GM03348 (cell line): ENCODE measurements at places on chromosomes 4 and X.
A peak's percentile ranks its signal among the peaks of the same experiment; 100 is the strongest.

- no peak for DNase-seq
Measured at GRCh38 chrX:13082206-13083065, 38.0 kb upstream of the FAM9C start.

GRCh38 chrX:57519578-57520118 is 72.2 kb upstream of the ZXDB start:
- DNase-seq: no peak

- no peak for DNase-seq
Measured at GRCh38 chr4:139175646-139176301, 1.2 kb downstream of the ELF2 start.

- no peak for DNase-seq
Measured at GRCh38 chr4:71171592-71171991, 167.2 kb upstream of the SLC4A4 start.

DNA sequence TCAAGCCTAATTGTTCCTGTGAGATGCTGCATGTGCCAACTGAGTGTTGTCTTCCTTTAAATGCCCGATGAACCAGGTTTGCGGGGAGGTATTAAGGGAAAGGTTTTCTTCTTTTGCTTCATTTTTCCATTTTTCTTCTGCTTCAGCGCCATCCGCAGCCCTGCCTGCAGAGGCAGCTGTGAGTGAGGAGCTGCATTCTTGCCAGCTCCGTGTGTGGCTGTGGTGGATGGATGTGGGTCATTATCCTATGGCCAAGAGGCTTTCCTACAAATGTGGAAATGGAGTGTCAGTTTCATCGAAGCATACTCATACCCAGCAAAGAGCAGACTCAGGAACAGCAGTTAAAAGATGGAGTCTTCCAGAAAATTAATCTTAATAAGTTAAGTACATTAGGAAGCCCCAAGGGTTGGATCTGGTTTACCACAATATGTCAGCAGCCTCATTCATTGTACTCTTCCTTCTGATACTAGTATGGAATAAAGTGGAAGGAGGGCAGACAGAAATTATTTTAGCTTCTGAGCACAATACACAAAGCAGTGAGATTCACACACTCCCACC is 37.6 kb downstream of the TNIP3 start:
- DNase-seq: no peak

DNA sequence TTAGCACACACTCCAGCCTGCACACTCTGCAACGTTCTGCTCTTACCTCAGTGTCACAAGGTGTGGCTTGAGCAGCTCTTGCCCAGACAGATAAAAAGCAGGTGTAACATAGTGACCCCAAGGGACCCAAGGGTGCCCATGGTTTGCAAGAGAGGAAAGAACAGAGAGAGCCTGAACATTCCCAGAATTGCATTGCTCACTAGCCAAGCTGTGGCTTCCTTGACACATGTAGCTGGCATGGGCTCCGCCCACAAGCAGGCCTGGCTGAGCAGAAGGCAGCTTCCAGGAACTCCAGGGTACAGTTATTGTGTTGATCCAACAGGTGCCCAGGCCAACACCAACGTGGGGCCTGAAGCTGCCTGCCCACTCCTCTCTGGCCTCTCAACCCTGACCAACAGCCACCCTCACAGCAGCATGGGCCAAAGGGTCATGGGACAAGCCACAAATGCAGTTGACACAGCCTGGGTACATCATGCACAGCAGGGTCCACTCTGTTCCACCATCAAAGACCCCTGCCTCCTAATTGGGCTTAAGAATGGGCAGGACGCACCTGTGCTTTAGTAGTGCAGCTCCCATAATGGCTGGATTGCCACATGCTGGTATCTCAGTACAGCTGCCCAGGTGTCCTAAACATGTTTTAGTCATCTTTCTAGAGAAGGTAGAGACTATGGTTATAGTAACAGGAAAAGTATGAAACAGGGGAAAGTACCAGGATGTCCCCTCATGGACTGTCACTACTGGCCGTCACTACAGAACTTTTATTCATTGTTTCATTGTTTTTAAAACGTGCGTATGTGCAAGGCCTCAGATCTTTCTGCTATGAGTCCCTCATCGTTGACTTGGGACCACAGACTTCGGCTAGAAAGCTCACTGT is 73.7 kb upstream of the ACSL1 start:
- DNase-seq: peak; percentile 47

- peak; percentile 31 for DNase-seq
Measured at GRCh38 chrX:76279007-76279406, 106.1 kb downstream of the PBDC1 start.

GRCh38 chr4:62448911-62449310 is 1248.8 kb downstream of the ADGRL3 start:
- no peak for DNase-seq

GRCh38 chr4:152921284-152921683 is 14.8 kb upstream of the FHDC1 start:
- DNase-seq: no peak

DNA sequence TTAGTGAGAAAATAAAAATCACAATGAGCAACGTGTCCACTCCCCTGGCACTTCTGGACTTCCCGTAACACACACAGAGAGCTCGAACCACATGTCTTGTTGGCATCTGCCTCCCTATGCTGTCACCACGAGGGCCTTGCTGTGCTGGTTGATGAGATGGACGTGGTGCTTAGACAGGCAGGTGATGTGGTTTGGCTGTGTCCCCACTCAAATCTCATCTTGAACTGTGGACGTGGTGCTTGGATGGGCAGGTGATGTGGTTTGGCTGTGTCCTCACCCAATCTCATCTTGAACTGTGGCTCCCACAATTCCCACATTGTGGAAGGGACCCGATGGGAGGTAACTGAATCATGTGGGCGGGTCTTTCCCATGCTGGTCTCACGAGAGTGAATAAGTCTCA is 40.0 kb downstream of the FGFRL1 start:
- DNase-seq: no peak

DNA sequence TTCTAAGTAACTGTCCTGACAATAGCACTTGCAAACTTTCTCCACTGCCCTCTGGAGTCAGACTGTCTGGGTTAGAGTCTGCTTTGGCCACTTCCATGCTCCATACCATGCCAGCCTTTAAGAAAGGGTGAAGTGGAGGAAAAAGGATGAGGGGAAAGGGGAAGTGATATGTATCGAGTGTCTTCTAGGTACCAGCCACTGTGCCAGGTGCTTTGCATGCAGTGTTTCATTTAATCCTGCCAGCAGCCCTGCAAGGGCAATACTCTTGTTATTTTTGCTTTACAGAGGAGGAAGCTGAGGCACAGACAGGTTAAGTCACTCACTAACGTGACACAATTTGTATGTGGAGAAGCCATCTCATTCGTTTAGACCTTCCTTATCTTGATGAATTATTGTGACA is 55.6 kb downstream of the RTL9 start:
- no peak for DNase-seq

DNA sequence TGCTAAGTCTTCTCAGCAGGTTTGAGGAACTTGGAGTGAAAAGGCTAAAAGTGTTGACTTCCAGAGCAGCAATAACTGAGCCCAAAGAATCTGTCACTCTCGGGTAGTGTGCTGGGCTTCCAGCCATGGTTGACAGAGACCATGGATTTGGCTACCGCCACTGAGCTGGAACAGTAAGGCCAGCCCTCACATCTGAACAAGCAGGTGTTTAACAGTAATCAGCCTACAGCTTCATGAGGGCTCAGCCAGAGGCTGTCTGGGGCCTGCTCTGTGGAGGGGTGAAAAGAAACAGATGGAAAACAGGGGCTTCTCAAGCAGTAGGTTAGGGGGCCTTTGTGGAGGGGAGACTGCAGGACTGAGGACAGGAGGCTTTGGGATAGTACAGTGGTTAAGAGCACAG is 14.9 kb downstream of the RASL11B start:
- no peak for DNase-seq

DNA sequence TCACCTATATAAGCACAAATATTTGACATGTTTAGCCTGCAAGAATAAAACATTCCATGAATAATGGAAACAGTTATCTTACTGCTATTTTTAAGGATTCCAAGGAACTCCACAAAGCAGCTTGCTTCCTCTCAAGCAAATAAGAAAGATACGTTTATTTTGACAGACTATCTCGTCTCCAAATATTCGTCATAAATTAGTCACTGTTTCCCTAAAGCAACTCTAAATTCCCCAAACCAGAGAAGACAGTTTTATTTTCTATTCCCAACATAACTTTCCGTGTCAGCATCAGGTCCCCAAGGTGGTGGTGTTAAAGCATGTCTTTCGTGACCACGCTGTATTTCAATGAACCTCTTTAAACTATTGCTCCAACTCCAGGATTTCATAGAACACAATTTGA is 24.3 kb upstream of the DKK2 start:
- no peak for DNase-seq

DNA sequence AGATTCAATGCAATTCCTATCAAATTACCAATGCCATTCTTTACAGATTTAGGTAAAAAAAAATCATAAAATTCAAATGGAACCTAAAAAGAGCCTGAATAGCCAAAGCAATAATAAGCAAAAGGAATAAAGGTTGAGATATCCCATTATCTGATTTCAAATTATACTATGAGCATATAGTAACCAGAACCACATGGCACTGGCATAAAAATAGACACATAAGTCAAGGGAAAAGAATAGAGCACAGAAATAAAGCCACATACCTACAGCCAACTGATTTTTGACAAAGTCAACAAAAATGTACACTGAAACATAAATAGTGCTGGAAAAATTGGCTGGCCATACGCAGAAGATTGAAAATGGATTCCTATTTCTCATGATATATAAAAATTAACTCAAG is 853.7 kb downstream of the FAT4 start:
- DNase-seq: no peak

- no peak for DNase-seq
Measured at GRCh38 chr4:17546222-17546621, 30.8 kb upstream of the LAP3 start.

GRCh38 chrX:13786048-13786447 is 30.8 kb downstream of the GPM6B start:
- no peak for DNase-seq

DNA sequence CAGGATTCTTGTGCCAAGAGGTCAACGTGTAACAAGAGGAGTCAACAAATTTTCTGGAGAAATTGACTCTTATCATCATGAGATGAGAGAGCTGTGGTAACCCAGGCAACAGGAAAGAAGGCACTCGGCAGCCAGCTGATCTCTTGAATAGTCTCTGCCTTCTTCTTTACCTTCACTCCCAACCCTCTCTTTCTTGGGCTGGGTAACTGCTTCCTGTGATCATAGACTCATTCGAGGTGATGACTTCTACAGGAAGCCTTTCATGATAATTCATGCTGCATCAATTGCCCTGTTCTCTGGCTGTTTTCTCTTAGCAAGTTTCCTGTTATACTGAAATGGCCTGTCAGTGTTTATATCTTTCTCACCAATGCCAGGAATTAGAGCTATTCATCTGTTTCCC is 70.8 kb upstream of the FSTL5 start:
- DNase-seq: no peak

DNA sequence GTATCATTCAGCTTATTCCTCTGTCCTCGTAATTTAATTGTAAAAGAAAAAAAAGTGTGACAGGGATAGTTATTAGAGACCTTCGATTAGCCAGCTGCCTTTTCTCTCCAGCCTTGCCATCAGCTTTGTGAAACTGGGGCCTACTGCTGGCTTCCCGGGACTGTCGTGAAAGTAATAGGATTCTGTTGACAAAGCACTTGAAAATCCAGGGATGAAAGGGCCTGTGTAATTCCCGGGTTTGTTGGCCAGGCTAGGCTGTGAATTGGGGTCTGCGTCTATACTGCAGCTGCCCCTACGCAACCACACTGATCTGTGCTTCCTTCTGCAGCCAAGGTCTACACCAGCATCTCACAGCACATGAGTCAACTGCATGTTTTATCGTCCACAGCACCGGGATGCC is 120.4 kb upstream of the SCML1 start:
- no peak for DNase-seq

DNA sequence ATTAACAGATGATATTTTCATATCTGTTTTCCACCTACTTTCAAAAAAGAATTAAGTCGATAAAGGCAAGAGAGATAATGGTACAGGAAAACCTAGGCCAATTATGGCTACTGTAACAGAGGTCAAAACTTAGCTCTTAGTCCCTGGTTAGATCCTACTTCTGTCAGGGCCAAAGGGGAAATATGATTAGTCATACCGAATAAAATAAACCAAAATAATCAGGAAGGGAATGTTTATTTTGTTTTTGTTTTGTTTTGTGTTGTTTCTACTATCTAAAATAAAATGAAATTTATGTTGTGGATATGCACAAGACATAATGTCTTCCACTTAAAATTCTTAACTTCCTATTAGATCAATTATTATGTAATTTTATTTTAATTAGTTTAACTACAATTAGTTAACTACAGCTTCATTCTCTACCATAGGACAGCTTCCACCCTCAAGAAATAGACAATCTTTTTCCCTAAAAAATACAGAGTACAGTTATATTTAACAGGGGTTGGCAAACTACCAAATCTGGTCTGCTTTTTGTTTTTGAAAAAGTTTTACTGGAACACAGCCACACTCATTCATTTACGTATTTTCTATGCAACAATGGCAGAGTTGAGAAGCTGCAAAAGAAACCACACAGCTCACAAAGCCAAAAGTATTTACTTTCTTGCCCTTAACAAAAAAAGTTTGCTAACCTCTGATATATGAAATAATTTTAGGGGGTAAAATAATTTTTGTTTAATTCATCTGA is 25.4 kb downstream of the TMEM47 start:
- DNase-seq: no peak

GRCh38 chr4:16814361-16814760 is 84.1 kb downstream of the LDB2 start:
- no peak for DNase-seq

GRCh38 chr4:1008840-1009541 is 2.4 kb upstream of the FGFRL1 start:
- DNase-seq: no peak

- DNase-seq: no peak
Measured at GRCh38 chrX:107775000-107775733, 420 bp downstream of the TSC22D3 start.

DNA sequence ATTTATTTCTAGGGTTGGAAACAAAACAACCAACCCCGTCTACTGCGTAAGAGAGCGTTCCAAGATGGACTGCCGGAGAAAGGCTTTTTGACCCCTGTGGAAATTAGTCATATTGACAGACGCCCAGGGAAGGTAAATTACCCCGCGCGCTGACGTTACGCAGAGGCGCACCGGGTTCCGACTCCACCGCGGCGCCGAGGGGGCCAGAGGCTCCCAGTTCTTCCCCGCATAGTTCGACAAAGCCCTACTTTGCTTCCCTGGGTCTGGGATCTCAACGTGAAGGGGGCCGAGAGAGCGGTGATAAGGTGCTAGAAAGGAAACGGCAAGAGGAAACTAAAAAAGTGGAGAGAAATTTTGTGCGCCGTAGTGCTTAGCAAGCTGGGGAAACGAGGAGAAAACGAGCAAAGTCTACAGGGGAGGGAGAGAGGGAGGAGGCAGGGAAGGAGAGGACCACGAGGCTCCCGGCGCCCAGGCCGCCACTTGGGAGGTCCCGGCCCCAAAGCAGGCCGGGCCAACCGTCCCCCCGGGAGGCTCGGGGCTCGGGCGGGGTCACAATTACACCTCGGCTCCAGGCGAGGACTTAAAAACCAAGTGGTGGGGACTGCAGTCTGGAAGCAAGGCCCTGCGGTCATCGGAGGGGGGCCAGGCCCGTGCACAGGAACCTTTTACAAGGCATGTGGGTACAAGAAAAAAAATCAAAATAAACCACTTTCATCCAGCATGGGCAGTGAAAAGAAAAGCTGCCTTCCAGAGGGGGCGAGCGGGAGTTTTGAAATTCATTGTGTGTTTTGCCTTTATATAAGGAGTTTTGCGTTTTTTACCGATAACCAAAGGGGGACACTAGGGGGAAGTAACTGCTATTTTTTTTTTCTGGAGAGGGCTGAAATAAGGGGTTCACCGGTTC is 13.2 kb downstream of the HAND2 start:
- no peak for DNase-seq
